ENCODE measurements at places on chromosomes 16 and 17. TPM values are rescaled to one million over a fixed set of nuclear protein-coding genes. Genes with fewer than 3 reads are reported as not detected.

C16orf54 gene
- polyA plus RNA-seq = 0.17 TPM

CES3 gene
- 2.4 TPM for polyA plus RNA-seq

NPIPB12 gene
- polyA plus RNA-seq = 144 TPM

- DNase-seq = no peak
Observed at GRCh38 chr17:78180083-78180482, 6.8 kb downstream of the TK1 start.

- no peak for DNase-seq
Observed at GRCh38 chr17:66190738-66191592, 968 bp downstream of the CEP112 start.

DNA sequence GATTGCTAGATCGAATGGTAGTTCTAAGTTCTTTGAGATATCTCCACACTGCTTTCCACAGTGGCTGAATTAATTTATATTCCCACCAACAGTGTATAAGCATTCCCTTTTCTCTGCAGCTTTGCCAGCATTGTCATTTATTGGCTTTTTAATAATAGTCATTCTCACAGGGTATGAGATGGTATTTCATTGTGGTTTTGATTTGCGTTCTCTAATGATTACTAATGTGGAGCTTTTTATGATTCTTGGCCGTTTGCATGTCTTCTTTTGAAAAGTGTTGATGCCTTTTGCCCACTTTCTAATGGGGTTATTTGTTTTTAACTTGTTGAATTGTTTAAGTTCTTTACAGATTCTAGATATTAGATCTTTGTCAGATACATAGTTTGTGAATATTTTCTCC lies 36.5 kb upstream of the BCAS3 start:
- no peak for DNase-seq

DNA sequence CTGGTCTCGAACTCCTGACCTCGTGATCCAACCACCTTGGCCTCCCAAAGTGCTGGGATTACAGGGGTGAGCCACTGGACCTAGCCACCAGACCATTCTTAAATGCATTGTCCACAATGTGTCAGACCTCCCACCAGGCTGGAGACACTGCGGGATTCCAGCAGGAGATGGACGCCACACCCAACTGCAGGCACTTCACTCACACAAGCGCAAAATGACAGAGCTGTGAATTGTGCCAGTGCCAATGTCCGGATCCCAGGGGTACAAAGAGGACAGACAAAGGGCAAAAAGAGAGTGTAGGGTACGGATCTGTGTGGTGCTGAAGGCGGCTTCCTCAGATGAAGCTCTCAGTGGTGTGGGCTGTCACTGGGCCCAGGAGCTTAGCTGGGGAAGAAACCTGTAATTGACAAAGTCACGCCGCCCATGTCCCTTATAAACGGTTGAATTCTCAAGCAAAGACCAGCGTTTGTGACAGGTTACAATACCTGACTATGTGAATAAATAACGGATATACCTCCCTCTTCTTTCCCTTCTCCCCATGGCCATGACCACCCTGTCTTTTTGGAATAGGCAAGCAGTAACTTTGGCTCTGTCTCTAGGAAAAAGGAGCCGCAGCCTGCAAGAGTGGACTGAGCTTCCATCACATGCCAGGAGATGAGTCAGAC lies 40.0 kb downstream of the HS3ST3A1 start:
- DNase-seq = no peak

DNA sequence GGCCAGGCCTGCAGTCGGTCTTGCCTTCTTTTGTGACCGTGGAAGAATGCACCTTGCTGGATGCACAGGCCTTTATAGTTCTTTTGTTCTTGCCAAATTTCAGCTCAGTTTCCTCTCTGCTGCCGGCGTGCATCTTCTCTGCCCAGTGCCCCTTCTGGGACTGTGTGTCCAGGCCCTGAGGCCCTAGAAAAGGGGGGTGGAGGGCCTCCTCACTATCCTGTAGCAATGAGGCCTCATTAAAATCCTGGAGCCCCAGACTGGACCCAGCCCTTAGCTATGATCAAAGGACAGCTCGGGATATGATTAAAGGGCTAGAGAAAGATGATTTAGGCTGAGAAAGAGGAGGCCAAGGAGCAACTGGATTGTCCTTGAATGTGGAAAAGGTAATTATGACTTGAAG lies 229.8 kb downstream of the SEC14L1 start:
- DNase-seq = no peak
